Midbrain (tissue), 1 donor: ENCODE measurements at places on chromosomes 16 and 17.
A peak's percentile ranks its signal among the peaks of the same experiment; 100 is the strongest.

GRCh38 chr16:48386559-48387312 lies 1.5 kb upstream of the SIAH1 start:
- no peak for DNase-seq

DNA sequence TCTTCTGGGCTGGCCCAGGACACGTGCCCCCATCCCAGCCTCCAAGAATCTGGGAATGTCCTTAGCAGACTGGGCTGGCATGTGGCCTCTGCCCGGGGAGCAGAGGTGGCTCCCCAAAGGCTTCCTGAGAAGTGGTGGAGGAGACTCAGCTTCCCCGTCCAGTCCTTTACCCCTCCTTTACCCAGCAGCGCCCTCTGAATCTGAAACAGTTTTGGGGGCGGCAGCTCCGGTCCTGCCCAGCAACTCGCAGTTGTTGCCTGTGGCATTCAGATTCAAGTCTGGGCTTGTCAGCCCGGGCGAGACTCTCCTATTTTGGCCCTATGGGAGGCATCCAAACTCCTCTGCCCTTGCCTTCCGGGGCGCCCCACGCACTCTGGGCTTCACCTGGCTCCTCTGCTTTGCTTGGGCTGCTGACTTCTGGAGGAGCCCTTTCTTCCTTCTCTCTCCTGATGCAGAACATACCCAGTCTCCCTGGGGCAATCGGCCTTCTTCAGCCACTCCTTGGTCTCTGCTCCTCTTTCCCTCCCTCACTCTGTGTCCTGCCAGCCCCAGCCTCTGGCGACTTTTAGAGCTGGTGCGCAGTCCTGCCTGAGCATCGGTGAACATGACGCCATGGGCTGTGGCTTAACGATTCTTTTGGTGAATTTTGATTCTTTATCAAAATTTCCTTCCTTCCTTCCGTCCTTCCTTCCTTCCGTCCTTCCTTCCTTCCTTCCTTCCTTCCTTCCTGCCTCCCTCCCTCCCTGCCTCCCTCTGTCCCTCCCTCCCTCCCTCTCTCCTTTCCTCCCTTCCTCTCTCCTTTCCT lies 55.2 kb downstream of the CMIP start:
- no peak for DNase-seq

DNA sequence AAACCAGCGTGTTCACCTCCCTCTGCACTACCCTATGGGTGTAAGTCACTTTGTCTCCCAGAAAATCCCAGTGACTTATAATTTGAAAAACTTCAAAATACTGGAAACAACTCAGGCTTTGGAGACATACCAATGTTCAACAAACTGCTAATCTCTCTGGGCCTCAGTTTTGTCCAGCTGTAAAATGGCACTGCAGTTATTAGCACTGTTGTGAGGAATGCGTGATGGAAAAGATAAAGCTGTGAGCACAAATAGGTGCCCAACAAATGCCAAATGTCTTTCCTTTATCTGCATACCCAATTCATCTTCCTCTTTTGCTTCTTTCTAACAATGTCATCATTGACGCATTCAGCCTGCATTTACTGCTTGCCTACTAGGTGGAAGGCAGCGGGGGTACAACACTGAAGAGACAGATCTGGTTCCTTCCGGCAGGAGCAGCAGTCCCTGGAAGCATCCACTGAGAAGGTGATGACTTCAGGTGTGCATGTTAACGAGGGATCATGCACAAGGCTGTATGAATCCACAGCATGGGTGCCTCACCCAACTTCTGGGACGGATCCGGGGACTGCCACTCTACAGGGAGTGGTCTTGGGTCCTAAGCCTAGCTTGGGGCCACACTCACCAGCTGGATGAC lies 63.4 kb downstream of the CYTH1 start:
- no peak for DNase-seq

- DNase-seq, result no peak
Measured at GRCh38 chr17:57343717-57344116, 87.4 kb downstream of the MSI2 start.

DNA sequence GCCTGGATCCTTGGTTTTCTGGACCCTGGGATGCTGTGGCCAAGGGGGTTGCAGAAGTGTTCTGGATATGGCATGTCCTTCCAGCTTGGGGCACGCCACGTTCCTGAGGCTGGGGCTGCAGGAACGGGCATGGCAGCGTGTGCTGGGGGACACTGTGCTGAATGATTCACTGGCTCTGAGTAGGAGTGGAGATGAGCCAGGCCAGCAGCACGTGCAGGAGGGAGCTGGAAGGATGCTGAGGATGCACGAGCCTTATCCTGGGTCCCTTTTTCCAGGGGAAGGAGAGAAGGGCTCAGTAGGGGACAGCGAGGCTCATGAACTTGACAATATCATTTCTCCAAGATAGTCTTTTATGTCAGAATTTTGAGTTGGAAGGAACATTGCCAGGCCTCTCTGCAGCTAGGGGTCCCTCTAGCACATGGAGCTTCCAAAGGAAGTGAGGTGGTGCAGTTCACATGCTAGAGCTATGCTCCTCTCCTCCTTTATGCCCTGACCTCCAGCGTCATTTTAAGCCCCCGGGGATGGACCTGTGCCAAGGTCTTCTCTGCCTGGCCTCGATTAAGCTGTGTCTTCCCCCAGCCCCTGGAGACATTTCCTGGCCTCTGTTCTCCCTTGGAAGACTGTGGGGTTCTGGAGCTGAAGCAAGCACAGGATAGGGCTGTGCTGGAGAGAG lies 125.9 kb downstream of the OR1D5 start:
- DNase-seq, result no peak

DNA sequence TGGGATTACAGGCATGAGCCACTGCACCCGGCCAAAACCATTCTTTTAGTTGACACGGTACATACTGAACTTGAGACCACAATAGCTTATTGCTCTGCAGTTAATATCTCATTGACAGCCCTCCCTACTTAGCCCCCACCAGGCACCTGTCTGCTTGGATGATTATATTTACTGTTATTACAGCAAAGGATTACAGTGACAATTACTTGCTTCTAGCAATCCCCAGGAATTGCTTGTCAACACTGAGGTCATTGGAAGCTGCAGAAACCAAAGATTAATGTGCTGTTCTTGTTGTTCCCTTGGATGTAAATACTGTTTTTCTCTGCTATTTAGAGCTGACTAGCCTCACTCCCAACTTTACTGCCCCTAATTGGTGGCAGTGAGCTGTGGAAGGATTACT lies 211.2 kb downstream of the LGALS9B start:
- no peak for DNase-seq

DNA sequence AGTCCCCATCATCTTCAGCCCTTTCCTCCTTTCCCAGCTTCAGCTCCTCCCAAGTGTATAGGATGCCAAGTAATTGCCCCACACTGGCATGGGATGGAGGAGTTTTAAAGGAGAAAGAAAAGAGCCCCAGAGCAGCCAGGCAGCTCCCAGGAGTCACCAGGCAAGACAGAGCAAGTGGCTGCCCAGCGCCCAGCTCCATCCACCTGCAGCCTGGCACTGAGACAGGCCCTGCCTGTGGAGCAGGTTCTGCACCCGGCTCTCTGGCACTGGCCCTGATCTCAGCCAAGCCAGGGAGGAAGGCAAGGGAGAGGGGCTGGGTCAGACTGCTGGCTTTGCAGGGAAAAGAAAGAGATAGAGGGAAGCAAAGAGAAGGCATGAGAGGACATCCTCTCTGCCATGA lies 21.7 kb downstream of the FOXN1 start:
- DNase-seq, result no peak

DNA sequence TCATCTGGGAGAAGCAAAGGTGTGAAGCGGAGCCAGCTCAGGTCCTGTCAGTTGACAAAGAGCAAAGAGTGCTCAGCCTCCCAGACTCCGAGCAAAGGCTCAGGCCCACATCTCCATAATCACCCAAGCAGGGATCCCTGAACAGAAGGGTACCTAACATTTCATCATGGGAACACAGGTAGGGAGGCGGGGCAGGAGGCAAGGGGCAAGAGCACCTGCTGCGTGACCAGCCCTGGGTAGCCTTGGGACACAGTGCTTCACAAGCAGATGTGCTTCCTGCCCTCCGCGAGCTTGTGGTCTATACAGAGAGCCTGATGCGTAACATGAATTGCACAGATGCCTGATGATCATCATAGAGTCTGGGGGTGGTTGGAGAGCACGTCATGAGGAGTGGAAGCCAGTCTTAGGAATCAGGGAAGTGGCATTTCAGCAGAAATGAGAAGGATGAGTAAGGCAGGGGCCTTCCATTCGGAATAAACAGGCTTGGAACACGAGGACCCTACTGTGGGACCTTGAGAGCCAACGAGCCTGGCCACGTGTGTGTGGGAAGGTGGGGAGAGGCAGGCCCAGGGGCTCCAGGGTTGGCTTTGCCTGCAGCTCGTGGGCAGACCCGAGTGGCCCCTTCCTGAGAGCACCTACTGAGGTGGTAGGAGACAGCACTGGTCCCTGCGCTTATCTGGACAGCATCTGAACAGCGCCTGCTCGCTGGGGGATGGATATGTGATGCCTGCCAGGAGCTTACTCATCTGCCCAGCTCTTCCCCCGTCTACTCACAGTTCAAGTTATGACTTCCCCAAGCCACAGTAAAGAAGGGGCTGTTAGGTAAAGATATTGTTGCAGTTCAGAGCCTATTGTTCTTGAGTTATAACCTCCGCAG lies 125.8 kb downstream of the CCDC182 start:
- DNase-seq, result no peak

GRCh38 chr17:43367737-43368242 lies 31.0 kb upstream of the ARL4D start:
- DNase-seq, result peak; percentile 90

DNA sequence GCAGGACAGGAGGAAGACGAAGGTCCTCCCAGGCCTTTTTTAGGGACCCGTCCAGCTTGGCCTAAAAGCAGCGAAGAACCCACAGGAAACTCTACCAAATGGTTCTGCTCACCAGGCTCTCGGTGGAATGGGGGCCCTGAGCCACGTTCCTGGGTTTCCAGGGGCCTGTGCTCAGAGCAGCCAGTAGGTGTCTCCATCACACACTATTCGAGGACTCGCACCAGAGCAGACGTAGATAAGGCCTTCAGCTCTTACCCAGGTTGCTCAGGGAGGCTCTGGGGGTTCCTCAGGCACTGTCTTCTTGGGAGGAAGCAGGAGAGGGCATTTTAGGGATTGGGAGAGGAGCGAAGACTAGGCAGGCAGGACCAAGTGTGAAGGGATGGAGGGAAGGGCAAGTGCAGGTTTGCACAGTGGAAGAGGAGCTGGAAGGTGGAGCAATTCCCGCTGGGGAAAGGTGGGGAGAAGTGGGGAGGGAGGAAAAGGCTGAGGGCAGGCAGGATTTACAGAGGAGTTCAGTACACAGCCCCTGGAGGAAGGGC lies 157.1 kb downstream of the RGS9 start:
- DNase-seq, result peak; percentile 54

DNA sequence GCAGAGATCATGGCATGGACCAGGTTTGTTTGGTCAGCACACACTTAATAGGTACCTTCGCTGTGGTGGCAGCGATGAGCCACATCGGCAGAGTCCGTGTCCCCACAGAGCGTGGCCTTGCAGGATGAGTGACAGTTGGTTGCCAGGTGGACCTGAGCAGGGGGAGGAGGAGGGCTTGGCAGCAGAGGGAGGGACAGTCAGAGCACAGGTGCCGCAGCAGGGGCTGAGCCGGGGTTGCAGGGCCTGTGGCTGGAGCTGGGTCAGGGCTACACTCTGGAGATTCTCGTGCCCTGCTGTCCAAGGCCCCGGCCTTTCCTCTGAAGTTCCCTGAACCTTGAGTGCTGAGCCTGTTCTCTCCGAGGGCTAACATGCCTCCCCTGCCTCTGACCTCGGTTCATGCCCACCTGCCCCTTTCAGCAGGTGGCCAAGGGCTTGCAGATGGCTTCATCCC lies 24.8 kb downstream of the POLR3E start:
- DNase-seq, result no peak

GRCh38 chr17:76539631-76540271 lies at the start of gene PRCD:
Gene PRCD (plus strand): TSS chr17:76540044. CDS start chr17:76540142, 98 bp downstream.
- no peak for DNase-seq

DNA sequence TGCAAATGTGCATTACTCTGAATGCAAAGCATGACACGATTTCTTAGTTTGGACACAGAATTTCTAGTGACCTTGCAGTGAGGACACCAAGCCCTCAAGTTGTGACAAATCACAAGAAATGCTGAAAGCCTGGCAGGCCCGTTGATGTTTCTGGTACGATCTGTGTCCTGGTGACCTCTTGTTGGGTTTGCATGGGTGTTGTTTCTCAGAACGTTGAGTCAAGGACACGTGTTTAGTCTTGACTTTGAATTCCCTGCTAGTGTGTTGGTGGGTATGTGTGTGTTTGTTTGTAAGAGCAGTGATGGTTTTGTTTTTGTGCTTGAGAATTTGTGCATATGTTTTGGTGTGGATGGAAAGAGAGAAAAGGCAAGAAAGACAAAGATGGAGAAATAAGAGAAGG lies 37.8 kb upstream of the MAF start:
- DNase-seq, result no peak

DNA sequence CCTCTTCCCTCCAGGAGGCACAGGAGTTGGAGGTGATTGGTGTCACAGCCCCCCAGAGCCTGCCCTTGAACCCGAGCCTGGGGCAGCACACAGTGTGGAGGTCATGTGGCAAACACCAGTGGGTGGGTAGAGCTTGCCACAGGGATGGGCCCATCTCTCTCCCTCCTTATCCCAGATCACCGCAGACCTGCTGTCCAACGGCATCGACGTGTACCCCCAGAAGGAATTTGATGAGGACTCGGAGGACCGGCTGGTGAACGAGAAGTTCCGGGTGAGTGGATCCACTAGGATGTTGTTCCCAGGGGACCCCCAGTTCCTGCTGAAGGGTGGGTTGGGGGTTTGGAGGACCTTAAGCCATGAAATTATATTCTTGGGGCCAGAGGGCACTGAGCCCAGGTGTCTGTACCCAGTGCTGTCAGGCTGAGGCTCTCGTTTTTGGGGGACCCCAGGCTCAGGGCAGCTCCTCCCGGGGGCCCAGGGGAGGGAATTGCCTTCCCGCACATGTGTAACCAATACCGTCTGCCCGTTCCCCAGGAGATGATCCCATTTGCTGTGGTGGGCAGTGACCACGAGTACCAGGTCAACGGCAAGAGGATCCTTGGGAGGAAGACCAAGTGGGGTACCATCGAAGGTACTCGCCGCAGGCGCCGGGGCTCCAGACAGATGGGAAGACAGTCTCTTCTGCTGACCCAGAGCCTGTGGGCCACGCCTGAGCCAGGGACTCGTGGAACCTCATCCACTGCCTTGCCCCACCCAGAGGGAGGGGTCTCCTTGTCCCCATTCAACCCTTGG lies 351.9 kb downstream of the SEC14L1 start:
- no peak for DNase-seq

GRCh38 chr17:4850246-4850645 lies 17.1 kb downstream of the MINK1 start:
- DNase-seq, result no peak

DNA sequence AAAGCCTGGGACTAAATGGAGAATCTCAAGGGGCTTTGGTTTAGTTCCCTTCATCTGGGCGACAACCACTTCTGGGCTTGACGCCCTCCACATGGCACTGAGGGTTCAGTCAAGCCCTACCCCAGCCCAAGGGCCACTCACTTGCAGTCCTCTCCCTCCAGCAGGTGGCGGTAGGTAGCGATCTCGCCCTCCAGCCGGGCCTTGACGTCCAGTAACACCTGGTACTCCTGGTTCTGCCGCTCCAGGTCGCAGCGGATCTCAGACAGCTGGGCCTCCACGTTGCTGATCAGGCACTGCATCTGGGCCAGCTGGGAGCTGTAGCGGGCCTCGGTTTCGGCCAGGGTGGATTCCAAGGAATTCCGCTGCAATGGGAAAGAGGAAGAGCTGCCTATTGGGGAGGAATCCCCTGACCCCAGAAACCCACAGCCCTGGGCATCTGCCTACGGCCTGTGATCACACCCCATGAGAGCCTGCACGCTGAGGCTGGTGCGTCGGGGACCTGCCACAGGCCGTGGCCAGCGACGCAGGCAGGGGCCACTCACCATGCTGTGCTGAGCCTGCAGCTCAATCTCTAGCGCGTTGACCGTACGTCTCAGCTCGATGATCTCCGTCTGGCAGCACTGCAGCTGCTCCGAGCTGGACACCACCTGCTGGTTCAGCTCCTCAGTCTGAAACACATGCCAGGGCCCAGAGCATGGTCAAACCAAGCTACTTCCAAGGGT lies 2.7 kb downstream of the KRT36 start:
- no peak for DNase-seq
